ENCODE measurements at places on chromosomes 1 and 21.

- DNase-seq: no peak
These were observed 29.2 kb upstream of the SLC44A5 start for GRCh38 chr1:75640137-75640536.

DNA sequence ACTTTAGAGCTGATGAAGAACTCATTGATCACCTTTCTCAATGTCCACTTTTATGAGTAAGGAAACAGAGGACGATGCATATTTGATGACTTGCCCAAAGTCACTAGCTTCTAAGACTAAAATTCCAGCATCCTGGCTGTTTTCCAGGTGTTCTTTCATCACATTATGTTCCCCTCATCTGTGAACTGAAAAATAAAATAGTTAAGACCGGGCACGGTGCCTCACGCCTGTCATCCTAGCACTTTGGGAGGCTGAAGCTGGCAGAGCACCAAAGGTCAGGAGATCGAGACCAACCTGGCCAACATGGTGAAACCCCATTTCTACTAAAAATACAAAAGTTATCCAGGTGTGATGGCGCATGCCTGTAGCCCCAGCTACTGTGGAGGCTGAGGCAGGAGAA is 297.5 kb downstream of the DUSP10 start:
- no peak for DNase-seq

GRCh38 chr1:29444782-29445729 is 208.7 kb downstream of the PTPRU start:
- DNase-seq: no peak

DNA sequence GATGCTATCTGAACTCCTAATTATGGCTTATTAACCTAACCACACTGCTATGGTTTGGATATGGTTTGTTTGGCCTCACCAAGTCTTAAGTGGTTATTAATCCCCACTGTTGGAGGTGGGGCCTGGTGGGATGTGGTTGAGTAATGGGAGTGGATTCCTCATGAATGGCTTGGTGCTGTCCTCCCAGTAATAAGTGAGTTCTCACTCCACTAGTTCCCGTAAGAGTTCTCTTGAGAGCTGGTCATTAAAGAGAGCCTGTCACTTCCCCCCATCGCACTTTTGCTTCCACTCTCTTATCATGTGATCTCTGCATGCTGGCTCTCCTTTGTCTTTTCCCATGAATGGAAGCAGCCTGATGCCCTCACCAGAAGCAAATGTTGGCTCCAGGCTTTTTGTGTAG is 328.8 kb downstream of the PLA2G4A start:
- DNase-seq: no peak

GRCh38 chr1:233361876-233362275 is 34.4 kb downstream of the MAP3K21 start:
- DNase-seq: no peak

DNA sequence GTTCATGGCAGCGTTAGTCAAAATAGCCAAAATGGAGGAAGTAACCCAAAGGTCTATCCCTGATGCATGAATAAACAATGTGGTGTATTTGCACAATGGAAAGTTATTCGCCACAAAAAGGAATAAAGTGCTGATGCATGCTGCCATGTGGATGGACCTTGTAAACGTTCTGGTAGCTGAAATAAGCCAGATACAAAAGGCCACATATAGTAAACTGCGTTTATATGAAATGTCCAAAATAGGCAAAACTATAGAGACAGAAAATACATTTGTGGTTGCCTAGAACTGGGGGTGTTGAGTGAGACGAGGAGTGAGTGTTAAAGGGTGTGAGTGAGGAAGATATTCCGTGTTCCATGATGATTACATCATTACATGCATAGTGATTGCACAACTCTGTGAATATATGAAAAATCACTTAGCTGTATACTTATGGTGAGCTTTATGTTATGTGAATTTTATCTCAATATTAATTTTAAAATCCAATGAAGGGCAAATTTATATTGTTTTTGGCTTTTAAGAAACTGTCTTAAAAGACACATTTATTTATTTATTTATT is 321.3 kb downstream of the KIF26B start:
- DNase-seq: no peak

GRCh38 chr1:113692824-113693431 is 66.4 kb downstream of the PHTF1 start:
- no peak for DNase-seq

- no peak for DNase-seq
These were observed 132.7 kb upstream of the RUNX3 start for GRCh38 chr1:25062621-25063255.

GRCh38 chr1:172738389-172738788 is 79.5 kb downstream of the FASLG start:
- DNase-seq: no peak

DNA sequence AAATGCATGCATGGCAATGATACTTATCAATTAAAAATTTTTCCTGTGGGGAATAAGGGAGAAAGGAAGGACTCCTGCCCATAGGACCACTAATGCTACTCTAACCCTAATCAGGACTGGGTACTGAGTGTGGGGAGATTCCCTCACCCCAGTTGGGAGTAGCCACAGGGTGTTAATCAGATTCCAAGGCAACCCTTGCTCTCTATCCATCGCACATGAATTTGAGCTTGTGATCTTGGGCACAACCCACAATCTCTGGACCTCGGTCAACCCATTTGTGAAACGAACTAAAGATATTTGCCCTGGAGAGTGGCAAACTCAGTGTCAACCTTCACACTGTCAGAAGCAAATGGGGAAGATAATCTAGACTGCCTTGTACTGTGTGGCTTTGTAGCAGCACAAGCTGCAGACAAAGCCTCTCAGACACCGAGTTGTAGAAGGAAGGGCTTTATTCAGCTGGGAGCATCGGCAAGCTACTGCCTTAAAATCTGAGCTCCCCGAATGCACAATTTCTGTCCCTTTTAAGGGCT is 69.5 kb downstream of the SERINC2 start:
- no peak for DNase-seq

- DNase-seq: no peak
These were observed 15.2 kb downstream of the CDK18 start for GRCh38 chr1:205519541-205520131.

DNA sequence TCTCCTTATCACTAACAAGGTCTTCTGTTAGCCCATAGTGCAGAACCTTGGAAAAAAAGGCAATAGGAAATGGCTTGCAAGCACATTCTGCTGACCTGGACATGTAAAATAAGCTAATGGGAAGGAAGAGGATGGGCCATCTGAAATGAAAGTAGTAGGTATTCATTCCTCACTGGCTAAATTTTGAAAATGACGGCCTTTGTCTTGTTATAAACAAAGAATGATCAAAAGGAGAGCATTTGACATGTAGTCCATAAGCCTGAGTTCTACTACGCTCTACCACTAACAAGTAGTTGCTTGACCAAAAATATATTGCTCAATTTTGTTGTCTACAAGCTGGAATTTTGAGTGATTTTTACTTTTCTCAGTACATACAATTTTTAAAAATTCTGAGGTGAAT is 75.6 kb downstream of the TBX15 start:
- no peak for DNase-seq

GRCh38 chr21:42512346-42513034 is 1.2 kb upstream of the SLC37A1 start:
- DNase-seq: no peak

- DNase-seq: peak; percentile 35
These were observed 825 bp downstream of the DCAF8 start for GRCh38 chr1:160261556-160261892.

GRCh38 chr1:19087737-19088594 is 122.1 kb downstream of the UBR4 start:
- DNase-seq: no peak

DNA sequence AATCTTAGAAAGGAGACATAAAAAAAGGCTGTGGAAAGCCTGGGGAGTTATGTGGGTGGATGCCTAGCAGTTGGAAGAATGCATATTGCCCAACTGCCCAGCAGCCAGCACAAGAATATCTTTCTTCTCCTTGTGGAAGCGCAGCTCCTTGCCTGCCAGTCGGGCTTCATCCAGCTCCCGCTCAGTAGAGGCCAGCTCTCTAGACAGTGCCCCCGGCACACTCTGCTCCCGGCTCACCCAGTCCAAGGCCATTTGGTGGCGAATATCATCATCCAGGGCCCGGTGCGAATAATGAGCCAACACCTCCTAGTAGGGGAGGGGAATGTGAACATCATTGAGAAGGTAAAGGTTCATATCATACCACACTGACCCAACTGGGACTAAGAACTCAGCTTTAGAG is 9.0 kb upstream of the RBM8A start:
- DNase-seq: no peak

- DNase-seq: no peak
These were observed 401 bp downstream of the WNT9A start for GRCh38 chr1:227947386-227947675.

DNA sequence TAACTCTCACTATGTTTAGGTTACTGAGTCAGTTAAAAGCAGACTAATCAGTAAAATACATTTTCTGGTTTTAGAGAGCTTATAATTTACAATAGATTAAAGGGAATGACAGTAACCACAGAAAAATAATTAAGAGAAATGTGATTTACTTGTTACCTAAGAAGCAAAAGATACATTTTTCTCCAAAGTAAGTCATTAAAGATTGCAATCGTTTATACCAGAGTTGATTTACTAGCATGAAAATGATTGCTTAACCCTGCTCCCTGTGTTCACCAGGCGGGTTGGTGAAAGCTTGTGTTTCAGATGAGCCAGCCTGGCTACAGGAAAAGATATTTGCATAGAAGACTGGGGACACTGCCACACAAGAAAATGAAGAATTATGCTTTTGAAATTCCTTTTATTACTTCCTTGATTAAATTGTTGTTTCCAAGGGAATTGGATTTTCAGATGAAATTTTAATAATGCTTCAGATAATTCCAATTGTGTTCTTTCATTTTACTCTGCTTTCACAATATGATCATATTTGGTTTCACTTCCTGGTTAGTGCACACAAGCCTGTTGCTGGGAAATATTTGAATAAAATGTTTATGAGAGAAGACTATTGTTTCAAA is 27.9 kb downstream of the LRRC8B start:
- no peak for DNase-seq

GRCh38 chr1:30444401-30444800 is 279.0 kb downstream of the MATN1 start:
- no peak for DNase-seq

DNA sequence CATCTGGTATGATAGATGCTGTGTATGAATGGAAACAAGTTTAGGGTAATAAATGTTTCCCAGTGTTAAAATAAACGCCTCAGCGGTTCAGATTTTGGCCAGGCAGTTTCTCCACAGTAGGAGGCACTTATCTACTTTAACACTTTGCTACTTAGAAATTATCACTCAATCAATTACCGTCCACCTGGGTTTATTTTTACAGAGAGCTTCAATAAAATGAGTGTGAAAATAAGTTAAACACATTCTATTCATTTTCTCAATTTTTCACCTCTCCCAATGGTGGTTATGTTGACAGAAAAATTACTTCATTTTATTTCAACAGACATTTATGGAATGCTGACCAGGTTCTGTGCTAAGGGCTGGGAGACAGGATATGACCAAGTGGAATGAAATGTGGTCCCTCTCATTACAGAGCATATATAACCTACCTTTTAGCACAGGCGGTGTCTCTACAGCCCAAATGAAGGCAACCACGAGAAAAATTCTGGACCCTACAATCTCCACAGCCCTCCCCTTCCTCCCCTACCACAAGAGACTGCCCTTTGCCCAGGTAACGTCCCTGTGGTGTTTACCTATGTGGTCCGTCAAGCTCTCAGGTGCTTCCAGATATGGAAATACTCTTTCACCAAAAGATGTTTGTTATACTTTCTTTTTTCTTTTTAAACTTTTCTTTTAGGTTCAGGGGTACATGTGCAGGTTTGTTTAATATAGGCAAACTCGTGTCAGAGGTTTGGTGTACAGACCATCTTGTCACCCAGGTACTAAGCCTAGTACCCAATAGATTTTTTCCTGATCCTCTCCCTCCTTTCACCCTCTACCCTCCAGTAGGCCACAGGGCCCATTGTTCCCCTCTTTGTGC is 105.5 kb downstream of the HLCS start:
- no peak for DNase-seq

DNA sequence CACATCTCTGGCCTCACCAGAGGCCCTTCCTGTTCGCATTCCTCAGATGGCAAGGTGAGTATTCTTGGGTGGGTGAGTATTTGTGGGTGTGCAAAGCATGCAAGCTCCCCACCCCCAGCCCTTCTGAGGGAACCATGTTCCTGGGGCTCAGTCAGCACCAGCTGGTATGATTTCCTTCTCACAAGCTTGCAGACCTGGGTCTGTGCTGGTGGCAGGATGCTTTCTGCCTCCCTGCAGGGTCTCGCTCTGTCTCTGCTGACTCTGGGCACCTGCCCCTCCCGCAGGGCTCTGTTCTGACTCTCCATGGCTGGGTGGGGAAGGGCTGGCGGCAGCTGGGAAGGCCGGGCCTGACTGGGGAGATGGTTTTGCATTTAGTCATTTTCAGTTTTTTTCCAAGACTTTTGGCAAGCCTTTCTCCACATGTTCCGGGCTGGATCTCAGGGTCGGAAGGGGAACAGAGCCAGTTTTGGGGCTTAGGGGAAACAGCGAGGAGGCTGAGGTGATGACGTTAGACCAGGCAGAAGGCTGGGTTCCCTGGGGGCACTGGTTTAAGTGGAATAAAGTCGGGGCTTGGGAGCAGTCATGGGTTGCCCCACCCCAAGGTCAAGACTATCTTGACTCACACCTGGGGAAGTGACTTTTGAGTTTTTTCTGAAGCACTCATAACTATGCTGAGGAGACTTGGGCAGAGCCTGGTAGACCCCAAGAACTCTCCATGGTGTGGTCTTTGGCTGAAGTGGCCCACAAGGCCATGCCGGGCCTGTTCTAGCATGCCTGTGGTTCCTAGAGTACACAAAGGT is 6.2 kb downstream of the RASSF5 start:
- DNase-seq: no peak

- peak; percentile 96 for DNase-seq
These were observed 14.8 kb upstream of the BTG2 start for GRCh38 chr1:203290261-203291089.

DNA sequence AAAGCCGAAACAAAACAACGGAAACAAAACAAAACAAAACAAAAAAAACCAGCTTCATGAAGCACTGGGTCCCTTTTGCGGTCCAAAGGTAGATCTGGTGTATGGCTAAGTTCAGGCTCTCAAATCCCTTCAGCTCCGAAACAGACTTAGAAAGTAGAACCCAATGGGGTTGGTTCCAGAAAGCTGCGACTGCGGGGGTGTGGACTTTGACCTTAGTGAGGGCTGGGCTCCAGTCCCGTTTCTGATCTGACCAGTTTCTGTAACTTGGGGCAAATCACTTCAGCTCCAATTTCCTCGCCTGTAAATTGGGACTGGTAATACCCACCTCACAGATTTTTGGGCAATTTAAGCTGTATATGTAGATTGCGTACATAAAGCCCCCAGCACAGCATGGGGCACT is 105.2 kb downstream of the ZSCAN20 start:
- no peak for DNase-seq

Measured in activated T-helper 1 cell treated with anti-CD3 and anti-CD28 coated beads, Interleukin-2, amount 50 U/mL, for 16 hours (primary cell).